H1 (cell line): ENCODE measurements at places on chromosomes 3 and 15.
A peak's percentile ranks its signal among the peaks of the same experiment; 100 is the strongest.

- peak; percentile 84 for DNase-seq
These were observed 127.1 kb downstream of the PTPRG start for GRCh38 chr3:61688307-61688984.

DNA sequence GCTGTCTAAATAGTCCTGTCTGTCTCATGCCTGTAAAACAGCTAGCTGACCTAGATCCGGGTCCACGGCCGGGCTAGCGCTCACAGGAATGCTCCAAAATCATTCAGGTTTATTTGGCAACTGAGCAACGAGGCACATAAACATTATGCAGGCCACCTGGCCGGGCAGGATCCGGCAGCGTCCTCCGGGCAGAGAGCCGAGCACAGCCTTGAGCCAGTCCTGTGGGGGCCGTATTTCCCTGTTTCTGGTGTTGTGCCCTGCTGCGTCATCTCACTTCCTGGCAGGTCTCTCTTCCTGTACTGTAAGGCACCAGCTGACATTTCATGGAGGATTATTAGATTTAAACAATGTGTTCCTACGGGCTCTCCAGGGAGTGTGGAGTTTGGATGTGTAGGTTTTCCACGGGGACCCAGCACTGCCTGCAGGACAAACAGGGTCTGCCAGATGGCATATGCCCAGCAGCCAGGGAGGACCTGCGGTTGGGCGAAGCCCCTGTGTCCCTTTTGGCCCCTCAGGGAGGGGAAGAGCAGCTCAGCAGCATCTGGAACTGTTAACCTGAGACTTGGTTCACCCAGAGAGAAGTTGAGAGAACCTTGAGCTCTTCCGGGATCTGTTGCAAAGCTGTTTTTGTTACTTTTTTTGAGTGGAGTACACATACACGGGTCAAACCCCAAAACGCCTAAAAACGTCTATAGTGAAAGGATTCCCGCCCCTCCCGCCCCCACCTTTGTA, 16.6 kb upstream of the LRRK1 start:
- DNase-seq, result no peak

DNA sequence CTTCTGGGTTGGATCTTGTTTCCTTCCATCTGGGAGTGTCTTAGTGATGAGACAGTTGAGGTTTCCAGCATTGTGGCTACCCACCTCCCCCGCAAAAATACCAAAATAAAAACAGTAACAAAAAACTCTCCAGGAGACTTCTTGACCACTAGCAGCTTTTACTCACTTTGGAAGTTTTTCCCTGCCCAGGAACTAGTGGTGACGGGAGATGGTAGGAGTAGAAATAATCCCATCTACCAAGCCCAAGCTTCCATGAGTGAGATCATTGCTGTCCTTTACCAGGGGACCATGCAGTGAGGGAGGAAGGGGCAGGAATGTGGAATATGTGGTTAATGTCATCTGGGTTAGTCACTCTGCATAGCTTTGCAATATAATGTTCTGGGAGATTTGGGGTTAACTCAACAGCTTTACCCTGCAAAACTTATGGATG, 187.7 kb downstream of the ITPR1 start:
- no peak for DNase-seq

DNA sequence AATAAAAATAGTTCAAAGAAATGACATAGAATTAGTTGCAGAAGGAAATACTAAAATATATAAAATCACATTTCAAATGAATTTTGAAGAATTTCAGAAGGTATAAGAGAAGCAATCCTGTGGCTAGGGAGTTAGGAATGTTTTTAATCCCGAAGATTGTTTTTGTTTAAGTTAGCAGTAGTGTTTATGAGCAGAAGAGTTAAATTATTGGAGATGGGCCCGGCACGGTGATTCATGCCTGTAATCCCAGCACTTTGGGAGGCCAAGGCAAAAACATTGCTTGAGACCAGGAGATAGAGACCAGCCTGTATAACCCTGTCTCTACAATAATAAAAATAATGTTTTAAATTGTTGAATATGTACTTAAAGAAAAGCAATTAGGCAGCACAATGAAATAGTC, 432.5 kb downstream of the MFSD1 start:
- no peak for DNase-seq
